Activated T-cell treated with anti-CD3 and anti-CD28 coated beads for 4 hours (primary cell): ENCODE measurements at places on chromosomes 12 and 14.

DNA sequence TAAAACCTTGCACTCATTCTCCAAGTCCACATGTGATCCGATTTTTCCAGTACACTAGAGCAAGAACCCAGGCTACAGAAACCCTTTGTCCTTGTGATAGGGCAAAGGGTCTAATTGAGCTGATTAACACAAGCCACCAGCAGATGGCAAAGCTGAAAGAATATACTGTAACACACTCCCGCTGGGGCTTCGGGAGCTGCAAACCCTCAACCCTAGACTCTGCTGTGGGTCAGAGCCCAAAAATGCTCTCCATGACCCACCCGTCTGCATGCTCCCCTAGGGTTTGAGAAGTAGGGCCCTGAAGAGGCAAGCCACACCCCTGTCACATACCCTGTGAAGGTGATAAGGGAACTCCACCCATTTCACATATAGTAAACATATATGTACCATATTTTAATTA, 33.6 kb upstream of the PCNX1 start:
- no peak for DNase-seq

DNA sequence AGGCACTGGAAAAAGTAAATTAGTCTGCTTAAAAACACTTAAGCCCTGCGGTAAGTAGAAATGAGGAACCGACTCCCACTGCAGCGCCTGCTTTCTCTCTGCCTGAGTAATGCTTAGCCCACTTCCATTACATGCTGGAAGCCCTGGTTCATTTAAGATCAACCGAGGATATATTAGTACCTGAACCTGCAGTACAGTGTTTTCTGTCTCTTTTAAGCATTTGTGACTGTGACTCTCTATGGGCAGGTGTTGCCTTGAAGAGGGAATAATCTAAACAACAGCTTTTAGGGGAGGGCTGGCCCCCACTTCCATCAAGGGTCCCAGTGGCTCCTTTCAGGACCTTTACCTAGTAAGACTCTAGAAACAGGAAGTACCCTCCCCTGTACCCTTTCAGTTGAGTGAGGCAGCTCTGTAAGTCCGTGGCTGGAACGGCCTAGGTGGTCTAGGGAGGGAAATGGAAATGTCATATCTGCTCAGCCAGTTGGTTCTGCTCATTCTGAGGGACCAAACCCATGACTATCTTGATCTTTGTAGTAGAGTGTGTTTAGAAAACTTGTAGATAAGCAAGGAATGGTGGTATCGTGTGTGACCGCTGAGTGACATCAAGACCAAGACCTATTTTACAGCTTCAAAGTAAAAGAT, 56.2 kb downstream of the FNTB start:
- no peak for DNase-seq

GRCh38 chr12:125228519-125229260, 163.5 kb downstream of the AACS start:
- DNase-seq: no peak

- DNase-seq: no peak
Observed at GRCh38 chr12:60231976-60232907, 636.4 kb downstream of the SLC16A7 start.

DNA sequence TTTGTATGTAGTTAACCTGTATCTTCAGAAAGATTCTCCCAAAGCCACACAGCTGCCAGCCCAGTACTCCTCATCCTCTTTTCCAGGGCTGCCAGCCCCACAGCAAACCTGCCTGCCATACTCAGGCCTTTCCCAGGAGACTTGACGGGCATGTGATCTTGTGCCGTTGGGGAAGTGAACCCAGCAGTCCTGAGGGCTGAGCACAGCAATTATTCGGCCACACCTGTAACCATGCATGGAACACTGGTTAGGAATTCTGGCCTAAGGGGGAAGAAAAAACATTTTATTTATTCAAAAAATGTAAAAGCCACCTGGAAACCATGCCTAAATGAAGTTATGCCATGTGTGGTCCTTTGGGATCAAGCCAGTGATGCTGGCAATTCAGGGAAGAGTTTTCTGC, 145.3 kb downstream of the GRIN2B start:
- DNase-seq: no peak
